ENCODE measurements at places on chromosomes 7 and 10. TPM values are rescaled to one million over a fixed set of nuclear protein-coding genes. Genes with fewer than 3 reads are reported as not detected.

GRCh38 chr10:116631871-116632295, 11.1 kb downstream of the PNLIPRP2 start:
- H3K4me1 ChIP-seq: no peaks in the 10 kb centered on the region
- no peak overlapping the region for H3K4me3 ChIP-seq
- H3K27ac ChIP-seq: no peak overlapping the region
- peaks cover 22% of the 10 kb centered on the region for H3K27me3 ChIP-seq

The APBB1IP gene
- not detected for total RNA-seq

DNA sequence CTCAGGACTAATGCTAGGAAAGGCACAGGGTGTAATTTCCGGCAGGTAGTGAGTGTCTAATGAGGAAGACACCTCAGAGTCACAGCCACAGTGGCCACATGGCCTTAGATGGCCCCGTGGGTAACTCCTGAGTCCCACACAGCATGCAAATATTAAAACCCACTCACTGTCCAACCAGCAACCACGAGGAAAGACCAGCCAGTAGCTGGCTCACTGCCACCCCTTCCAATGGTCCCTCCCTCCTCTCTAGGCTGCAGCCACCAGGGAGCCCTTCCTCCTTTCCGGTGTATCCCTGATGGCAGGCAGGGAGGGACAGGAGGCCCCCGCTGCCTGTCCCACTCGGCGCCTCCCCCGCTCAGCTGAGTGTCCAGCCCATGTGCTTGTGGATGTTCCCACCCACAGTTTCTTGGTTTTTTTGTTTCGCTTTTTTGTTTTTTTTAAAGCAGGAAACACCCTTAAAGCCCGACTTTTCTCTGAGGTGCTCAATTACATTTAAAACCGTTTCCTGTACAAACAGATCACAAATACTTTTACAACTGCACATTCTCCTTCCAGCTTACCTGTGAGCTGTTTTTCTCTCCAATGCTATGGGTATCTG, 9.2 kb downstream of the BNIP3 start:
- no peaks in the 10 kb centered on the region for H3K27me3 ChIP-seq
- H3K27ac ChIP-seq: peak overlapping the region; percentile 64
- H3K4me3 ChIP-seq: peak overlapping the region; percentile 5
- DNase-seq: peak; percentile 89
- H3K36me3 ChIP-seq: peaks cover 33% of the 10 kb centered on the region
- H3K4me1 ChIP-seq: peaks cover 19% of the 10 kb centered on the region

- H3K27me3 ChIP-seq: no peaks in the 10 kb centered on the region
- H3K4me3 ChIP-seq: no peak overlapping the region
- no peaks in the 10 kb centered on the region for H3K4me1 ChIP-seq
- H3K27ac ChIP-seq: no peak overlapping the region
- H3K36me3 ChIP-seq: no peaks in the 10 kb centered on the region
Observed at GRCh38 chr7:96143495-96144259, 178.2 kb downstream of the SLC25A13 start.

GRCh38 chr10:58721601-58722281, 209.1 kb downstream of the BICC1 start:
- no peaks in the 10 kb centered on the region for H3K27me3 ChIP-seq
- no peak overlapping the region for H3K27ac ChIP-seq
- no peak overlapping the region for H3K4me3 ChIP-seq
- H3K36me3 ChIP-seq: no peaks in the 10 kb centered on the region
- H3K4me1 ChIP-seq: no peaks in the 10 kb centered on the region
- no peak for DNase-seq

The ASAH2B gene
- 5.3 TPM for total RNA-seq

The CUZD1 gene
- 1.6 TPM for total RNA-seq

The GLUD1 gene
- total RNA-seq: 142 TPM

The LLCFC1 gene
- not detected for total RNA-seq

DNA sequence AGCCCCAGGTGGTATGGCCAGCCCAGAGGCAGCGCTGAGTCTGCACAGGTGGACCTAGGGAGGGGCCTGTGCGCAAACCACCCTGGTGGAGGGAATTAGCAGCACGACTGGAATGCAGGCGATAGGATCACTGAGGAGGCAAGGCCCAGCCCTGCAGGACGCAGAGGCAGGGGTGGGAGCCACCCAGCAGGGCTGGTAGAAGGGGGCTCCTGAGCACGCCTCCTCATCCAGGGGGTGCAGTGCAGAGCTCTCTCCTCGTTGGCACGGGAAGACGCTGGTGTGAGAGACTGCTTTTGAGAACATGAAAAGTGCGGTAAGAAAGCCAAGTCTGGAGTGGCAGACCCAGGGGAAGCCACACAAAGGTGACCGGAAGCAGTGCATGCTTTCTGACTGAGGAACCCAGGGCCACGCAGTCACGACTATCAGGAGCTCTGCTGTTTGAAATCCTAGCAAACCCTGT, 6.0 kb downstream of the FXYD4 start:
- H3K27ac ChIP-seq: no peak overlapping the region
- no peak overlapping the region for H3K4me3 ChIP-seq
- no peaks in the 10 kb centered on the region for H3K27me3 ChIP-seq
- H3K36me3 ChIP-seq: no peaks in the 10 kb centered on the region

The XRCC2 gene
- 28.5 TPM for total RNA-seq

GRCh38 chr10:60093317-60093716, 187.0 kb upstream of the CCDC6 start:
- H3K27ac ChIP-seq: no peak overlapping the region
- H3K27me3 ChIP-seq: no peaks in the 10 kb centered on the region
- H3K4me3 ChIP-seq: no peak overlapping the region
- no peak for DNase-seq
- no peaks in the 10 kb centered on the region for H3K4me1 ChIP-seq

- H3K4me1 ChIP-seq: peaks cover 13% of the 10 kb centered on the region
- no peak overlapping the region for H3K4me3 ChIP-seq
- no peaks in the 10 kb centered on the region for H3K27me3 ChIP-seq
- DNase-seq: no peak
- no peak overlapping the region for H3K27ac ChIP-seq
Observed at GRCh38 chr7:127957886-127958285, 73.4 kb downstream of the LRRC4 start.

- no peaks in the 10 kb centered on the region for H3K4me1 ChIP-seq
- H3K4me3 ChIP-seq: no peak overlapping the region
- peaks cover 25% of the 10 kb centered on the region for H3K36me3 ChIP-seq
- no peak for DNase-seq
Observed at GRCh38 chr10:92470026-92470425, 103.9 kb downstream of the IDE start.

The PON3 gene
- not detected for total RNA-seq

GRCh38 chr10:110793128-110793812, 78.5 kb upstream of the PDCD4 start:
- no peaks in the 10 kb centered on the region for H3K27me3 ChIP-seq
- H3K4me1 ChIP-seq: no peaks in the 10 kb centered on the region
- H3K36me3 ChIP-seq: no peaks in the 10 kb centered on the region
- DNase-seq: no peak

DNA sequence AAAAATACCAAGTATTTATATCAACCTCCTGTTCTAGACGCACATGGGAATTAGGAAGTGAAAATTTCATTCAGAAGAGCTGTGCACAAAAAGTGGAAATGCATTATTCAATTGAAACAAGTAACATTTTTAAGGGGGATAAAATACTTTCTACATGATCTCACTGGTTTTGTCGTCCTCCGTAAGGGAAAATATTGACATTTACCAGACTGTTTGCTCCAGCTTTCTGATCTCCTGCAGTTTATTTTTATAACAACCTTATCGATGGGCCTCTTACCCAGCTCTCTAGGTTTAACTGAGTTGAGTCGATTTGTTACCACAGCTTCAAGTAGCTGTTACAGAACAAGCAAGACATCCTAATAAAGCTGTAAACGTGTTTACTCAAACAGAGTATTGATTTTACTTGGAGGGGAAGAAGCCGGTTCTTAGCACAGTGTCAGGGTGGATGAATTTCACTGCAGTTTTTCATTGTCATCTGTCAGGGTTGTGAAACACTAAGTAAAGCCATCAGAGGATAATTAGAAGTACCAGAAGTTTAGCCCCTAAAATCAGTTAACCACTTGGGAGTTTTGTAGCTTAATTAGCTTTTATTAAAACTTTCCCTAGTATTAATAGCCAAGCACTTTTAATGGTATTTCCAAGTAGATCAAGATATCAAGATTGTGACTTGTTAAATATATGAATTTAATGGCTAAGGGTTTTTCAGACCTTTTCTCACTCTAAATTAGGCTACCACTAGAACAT, 142.6 kb upstream of the KAT6B start:
- H3K36me3 ChIP-seq: no peaks in the 10 kb centered on the region
- H3K27ac ChIP-seq: no peak overlapping the region
- no peak for DNase-seq

- no peaks in the 10 kb centered on the region for H3K4me1 ChIP-seq
- H3K27me3 ChIP-seq: no peaks in the 10 kb centered on the region
- DNase-seq: no peak
- no peaks in the 10 kb centered on the region for H3K36me3 ChIP-seq
- H3K27ac ChIP-seq: no peak overlapping the region
Observed at GRCh38 chr7:146542101-146542500, 425.5 kb downstream of the CNTNAP2 start.

DNA sequence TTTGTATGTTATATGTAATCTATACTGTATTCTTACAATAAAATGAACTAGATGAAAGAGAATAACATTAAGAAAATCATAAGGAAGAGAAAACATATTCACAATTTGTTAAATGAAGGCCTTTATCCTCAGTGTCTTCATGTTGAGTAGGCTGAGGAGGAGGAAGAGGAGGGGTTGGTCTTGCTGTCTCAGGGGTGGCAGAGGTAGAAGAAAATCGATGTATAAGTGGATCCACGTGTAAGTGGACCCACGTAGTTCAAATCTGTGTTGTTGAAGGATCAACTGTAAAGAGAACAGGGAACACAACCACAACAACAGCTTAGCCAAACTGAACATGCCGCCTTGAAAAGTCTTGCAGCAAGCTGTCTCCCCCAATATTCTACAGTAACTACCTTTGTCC, 161.6 kb upstream of the NRP1 start:
- no peak overlapping the region for H3K27ac ChIP-seq
- no peaks in the 10 kb centered on the region for H3K36me3 ChIP-seq
- no peaks in the 10 kb centered on the region for H3K27me3 ChIP-seq
- H3K4me1 ChIP-seq: no peaks in the 10 kb centered on the region
- DNase-seq: no peak
- H3K4me3 ChIP-seq: no peak overlapping the region

The SSBP1 gene
- 186 TPM for total RNA-seq

DNA sequence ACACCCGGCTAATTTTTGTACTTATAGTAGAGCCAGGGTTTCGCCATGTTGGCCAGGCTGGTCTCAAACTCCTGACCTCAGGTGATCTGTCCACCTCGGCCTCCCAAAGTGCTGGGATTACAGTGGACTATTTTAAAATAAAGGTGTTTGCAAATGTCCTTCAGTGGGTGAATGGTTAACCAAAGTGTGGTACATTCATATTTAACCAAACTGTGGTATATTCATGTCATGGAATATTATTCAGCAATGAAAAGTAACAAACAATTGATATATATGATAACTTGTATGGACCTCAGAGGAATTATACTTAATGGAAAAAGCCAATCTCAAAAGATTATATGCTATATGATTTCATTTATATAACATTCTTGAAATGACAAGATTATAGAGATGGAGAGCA, 190.0 kb downstream of the CREB5 start:
- no peak overlapping the region for H3K4me3 ChIP-seq
- H3K36me3 ChIP-seq: no peaks in the 10 kb centered on the region
- H3K27ac ChIP-seq: no peak overlapping the region
- DNase-seq: no peak
- H3K27me3 ChIP-seq: peaks cover 15% of the 10 kb centered on the region

The LIPK gene
- total RNA-seq: not detected

DNA sequence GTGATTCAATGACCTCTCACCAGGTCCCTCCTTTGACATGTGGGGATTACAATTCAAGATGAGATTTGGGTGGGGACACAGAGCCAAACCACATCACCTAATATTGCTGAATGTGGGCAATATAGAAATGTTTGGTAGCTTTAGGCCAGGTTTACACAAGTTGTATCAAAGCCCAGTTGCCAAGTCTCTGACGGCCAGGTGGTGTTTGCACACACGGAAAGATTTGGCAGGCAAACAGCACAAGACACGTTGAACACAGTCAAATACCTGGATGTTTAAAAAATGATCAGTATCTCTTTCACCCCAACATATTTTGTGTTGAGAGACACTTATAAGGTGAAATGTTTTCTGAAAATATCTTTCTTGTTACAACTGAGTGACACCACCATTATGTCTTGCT, 294.4 kb upstream of the MKI67 start:
- DNase-seq: no peak
- H3K27me3 ChIP-seq: peaks cover 60% of the 10 kb centered on the region
- no peaks in the 10 kb centered on the region for H3K36me3 ChIP-seq

DNA sequence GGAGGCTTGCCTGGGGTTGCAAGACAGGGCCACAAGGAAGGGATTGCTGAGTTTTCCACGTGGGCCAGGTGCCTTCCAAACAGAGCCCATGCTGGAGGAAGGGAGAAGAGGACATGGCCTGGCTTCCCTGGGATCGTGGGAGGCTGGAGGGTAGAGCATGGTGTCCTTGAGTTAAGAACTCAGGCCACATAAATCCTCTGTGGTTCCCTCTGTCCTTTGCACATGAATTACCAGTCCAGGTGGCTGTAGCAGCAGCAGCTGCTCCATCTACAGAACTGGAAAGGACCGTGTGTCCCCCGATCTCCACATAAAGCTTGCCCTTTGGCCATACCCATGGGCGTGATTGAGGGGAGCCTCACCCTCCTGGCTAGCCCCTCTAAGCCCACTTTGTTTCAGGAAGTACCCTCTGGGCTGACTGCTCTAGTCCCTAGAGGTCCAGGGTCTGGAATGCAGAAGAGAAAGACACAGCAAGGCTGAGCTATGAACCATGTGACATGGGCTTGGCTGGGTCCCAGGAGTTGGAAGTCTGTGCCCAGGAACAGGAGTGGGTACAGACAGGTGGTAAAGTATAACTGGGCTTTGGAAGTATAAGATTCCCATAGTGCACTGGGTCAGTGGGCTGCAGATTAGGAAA, 84.9 kb downstream of the C10orf105 start:
- no peak for DNase-seq
- H3K4me1 ChIP-seq: peaks cover 6% of the 10 kb centered on the region
- H3K36me3 ChIP-seq: no peaks in the 10 kb centered on the region
- no peak overlapping the region for H3K4me3 ChIP-seq

The PARG gene
- 42.4 TPM for total RNA-seq

DNA sequence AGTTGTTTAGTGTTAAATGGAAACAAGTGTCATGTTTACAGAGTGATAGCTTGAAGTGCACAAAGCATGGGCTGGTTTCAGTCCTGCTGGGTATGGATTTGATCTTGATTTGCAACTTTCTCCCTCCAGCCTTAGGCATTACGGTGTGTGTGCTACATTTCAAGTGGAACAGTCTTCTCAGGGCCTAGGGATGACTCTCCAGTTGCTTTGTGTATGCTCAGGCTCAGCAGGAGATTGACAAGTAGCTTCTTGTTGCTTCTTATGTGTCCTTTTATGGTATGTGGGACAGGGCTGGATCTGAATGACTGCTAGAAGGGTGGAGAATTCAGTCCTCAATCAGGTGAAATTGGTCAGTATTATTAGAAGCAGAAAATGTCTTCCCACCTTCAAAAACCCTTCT, 51.3 kb upstream of the PLEKHA1 start:
- no peaks in the 10 kb centered on the region for H3K4me1 ChIP-seq
- H3K36me3 ChIP-seq: no peaks in the 10 kb centered on the region
- H3K27ac ChIP-seq: no peak overlapping the region
- no peak overlapping the region for H3K4me3 ChIP-seq
- no peak for DNase-seq

GRCh38 chr10:130353928-130354572, 217.9 kb downstream of the GLRX3 start:
- H3K4me1 ChIP-seq: no peaks in the 10 kb centered on the region
- no peak overlapping the region for H3K27ac ChIP-seq
- no peaks in the 10 kb centered on the region for H3K36me3 ChIP-seq

Measured in A673 (cell line).